HFFc6 (cell line): ENCODE measurements at places on chromosomes 12 and 14.

- no peak for DNase-seq
Observed at GRCh38 chr12:11896417-11896929, 174.3 kb upstream of the BCL2L14 start.

- DNase-seq: no peak
Observed at GRCh38 chr14:32633224-32633859, 304.2 kb downstream of the AKAP6 start.

DNA sequence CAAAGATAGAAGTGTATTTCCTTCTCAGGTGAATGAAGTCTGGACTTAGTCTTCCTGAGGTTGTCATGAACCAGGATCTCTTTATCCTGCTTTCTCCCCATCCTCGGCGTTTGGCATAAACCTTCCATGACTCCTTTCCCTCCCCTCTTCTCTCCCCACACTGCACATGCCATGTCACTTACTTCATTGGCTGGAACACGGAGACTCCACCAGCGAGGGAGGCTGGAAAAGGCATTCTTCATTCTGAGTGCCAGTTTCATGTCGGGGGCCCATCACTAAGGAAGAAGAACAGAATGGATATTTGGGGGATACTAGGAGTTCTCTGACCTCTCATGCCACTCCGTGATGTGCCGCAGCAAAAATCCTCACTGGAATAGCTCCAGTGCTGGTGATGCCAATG, 105.6 kb downstream of the VCPKMT start:
- no peak for DNase-seq

DNA sequence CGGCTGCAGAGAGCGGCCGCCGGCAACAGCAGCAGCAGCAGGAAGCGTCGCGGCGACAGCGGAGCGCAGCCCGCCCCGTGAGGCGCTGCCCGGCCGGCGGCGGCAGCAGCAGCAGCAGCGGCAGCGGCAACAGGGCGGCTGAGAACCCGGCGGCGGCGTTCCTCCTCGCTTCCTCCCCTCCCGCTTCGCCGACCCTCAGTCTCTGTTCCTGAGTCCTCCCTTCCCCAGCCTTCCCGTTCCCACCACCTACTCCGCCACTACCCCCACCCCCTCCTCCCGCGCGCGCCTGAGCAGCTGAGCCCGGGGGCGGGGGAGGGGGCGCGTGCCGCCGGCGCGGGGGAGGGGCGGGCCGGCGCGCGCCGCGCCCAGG, 310 bp downstream of the BICDL1 start:
- no peak for DNase-seq

DNA sequence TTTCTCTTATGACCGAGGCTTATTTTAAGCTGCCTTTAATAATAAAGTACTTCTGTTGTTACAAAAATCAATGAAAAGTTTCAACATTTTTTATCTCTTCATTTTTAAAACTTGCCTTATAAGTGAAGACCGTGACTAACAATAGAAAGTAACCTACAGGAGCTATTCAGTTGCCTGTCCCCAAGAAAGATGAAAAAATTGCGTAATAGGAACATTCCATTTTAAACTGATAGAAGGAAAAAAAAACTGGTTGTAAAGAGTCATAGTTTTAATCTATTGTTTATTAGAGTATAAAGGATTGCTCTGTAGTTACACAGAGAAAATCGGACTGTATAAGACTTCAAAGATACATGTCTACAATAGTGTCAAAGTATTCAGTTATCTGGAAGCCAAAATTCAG, 83.3 kb downstream of the DAAM1 start:
- no peak for DNase-seq

- DNase-seq: no peak
Observed at GRCh38 chr12:12718853-12719252, 1.7 kb downstream of the CDKN1B start.

DNA sequence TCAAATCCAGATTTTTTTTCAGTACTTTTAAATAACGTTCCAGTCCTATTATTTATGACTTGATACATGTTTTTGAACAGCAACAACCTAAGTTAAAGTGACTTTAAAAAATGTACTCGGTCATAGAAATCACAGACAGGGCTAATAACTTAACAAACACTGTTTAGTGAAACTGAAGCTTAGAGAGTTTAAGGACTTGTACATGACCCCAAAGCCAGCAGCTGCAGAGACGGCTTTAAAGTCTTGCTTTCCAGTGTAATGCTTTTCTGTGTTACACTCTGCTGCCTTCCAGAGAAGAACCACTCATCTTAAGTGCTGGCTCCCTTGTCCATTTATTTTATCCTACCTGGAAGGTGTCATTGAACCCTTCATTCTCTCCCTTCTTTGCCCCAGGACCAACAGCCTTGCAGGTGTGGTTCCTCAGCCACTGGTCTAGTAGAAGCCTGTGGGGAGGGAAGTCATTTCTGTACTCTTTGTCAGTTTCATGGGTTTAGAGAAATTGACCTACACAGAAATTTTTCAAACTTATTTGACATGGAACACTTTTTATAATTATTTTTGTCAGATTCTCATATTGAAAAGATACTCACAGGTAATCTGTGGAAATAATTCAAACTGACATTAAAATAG, 60.9 kb downstream of the NAV3 start:
- DNase-seq: no peak

GRCh38 chr12:106126441-106127337, 12.1 kb downstream of the NUAK1 start:
- peak; percentile 77 for DNase-seq

- DNase-seq: no peak
Observed at GRCh38 chr12:1911598-1912575, 6.6 kb downstream of the CACNA2D4 start.

DNA sequence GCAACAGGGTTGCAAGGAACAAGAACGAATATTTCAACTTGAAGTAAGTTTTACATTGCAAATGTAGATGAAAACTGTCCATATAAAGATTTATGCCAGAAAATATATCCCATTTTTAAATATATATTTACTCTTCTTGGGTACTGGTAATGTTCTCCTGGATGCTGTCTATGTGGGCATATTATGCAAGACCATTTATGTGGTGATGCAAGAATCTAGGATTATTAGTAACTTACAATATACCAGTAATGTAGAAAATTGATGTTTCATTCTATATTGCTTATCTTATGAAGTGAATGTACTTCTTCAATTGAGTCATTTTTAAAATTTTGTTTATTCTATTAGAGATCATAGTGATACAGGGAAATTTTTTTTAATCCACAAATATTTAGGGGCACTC, 25.1 kb downstream of the FGFR1OP2 start:
- no peak for DNase-seq

DNA sequence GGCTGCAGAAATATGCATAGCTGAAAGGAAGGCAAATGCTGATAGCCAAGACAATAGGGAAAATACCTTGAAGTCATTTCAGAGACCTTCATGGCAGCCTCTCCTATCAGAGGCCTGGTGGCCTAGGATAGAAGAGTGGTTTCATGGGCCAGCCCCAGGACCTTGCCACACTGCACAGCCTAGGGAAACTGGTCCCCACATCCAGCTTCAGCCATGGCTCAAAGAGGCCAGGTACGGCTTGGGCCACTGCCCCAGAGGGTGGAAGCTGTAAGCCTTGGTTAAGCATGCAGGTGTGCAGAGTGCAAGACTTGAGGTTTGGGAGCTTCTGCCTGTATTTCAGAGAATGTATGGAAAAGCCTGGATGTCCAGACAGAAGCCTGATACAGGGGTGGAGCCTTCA, 101.0 kb upstream of the KITLG start:
- DNase-seq: no peak

DNA sequence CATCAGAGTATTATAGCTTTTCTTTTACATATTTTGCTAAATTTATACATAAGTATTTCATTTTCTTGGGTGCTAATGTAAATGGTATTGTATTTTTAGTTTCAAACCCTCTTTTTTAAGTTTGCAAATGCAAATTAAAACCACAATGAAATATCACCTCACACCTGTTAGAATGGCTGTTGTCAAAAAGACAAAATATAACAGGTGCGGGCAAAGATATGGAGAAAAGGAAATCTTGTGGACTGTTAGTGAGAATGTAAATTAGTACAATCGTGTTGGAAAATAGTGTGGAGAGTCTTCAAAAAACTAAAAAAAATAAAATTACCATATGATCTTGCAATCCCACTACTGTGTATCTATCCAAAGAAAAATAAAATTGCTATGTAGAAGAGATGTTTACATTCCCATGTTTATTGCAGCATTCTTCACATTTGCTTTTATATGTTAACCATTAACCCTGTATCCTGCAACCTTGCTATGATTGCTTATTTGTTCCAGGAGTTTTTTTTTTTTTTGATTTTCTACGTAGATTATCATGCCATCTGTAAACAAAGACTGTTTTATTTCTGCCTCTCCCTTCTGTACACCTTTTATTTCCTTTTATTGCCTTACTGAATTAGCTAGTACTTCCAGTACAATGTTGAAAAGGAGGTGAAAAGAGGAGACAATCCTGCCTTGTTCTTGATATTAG, 405.4 kb upstream of the MIS18BP1 start:
- DNase-seq: no peak

DNA sequence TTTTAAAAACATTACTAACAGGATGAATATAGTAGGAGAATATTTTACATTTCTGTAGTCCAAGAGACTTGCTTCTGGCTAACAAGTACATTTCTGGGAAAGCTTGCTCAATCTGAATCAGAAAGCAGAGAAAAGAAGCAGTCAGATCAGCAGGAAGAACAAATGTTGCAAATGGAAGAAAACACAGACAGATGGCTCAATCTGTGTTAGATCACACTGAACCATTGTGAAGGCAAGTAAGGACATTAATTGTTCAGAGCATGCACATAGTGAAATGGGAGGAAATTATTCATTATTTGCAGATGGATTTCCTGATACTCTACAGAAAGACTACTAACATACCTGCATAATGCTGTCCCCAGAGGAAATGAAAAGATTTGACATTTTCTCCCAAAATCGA, 65.2 kb upstream of the CNOT2 start:
- DNase-seq: no peak

GRCh38 chr14:89884761-89885160, 69.8 kb downstream of the EFCAB11 start:
- DNase-seq: no peak
